T-helper 17 cell (primary cell): ENCODE measurements at places on chromosomes 4 and X.

DNA sequence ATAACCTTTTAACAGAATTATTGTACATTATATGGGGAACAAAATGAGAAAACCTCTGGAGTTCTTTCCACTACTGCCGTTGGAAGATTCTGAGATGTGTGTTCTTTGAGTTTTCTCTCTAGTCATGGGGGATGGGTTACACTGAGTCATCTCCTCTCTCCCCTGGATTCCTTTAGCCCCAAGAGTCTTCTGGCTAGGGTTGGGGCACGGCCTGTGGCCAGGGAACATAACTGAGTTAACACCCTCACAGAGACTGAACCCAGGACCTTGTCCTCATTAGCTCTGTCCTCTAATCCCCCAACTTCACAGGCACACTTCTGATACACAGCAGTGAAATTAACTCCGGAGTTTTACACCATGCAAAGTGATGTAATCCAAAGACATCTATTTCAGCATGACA, 142.3 kb upstream of the F9 start:
- no peak for DNase-seq

DNA sequence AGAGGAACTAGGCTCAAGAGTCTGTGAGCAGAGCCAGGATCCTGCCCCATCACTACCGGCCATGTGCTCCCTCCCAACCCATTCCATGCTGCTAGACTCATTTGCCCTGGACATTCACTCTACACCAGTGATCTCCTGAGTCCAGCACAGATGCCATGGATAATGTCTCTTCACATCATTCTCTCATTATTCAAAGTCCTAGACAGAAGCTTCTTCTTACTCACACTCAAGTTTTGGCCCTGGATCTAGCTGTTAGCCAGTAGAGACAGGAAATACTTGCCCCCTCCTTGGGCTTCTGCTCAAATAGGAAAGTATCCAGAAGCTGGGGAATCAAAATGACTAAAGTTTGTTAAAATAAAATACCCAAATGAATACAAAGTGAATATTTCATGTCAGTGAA, 266.8 kb upstream of the LDB2 start:
- no peak for DNase-seq

DNA sequence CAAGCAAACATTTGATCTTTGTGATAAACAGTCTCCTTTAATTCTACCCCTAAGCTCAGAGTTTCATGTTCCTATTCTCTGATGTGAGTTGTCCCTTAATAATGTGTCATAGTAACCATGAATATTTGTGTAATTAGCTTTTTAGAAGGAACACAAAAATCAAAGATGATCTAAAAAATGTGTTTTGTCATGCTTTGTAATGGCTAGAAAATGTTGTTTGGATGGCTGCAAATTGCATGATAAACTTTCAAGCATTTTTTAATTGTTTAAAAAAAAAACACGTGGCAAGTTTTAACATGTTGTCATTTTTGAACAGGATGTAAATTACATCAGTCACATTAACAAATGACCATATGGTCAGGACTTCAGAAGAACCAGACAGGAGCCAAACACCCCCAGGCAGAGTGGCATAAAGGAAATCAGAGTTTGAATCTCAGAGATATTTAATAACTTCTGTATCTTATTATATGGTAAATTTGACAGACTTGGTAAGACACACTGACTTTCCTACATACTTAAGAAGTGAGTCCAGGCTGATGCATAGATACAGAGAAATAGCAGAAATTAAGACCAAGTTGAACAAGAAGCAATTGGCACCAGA, 223.9 kb upstream of the VEGFC start:
- no peak for DNase-seq

DNA sequence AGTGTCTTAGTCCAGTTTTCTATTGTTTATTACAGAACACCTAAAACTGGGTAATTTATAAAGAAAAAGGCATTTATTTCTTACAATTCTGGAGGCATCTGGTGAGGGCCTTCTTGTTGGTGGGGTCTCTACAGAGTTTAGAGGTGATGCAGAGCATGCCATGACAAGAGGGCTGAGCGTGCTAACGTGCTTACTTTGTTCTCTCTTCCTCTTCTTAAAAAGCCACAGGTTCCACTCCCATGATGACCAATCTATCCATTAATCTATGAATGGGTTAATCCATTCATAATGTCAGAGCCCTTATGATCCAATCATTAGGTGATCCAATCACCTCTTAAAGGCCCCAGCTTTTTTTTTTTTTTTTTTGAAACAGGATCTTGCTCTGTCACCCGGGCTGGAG, 291.5 kb upstream of the GALNTL6 start:
- DNase-seq = no peak

DNA sequence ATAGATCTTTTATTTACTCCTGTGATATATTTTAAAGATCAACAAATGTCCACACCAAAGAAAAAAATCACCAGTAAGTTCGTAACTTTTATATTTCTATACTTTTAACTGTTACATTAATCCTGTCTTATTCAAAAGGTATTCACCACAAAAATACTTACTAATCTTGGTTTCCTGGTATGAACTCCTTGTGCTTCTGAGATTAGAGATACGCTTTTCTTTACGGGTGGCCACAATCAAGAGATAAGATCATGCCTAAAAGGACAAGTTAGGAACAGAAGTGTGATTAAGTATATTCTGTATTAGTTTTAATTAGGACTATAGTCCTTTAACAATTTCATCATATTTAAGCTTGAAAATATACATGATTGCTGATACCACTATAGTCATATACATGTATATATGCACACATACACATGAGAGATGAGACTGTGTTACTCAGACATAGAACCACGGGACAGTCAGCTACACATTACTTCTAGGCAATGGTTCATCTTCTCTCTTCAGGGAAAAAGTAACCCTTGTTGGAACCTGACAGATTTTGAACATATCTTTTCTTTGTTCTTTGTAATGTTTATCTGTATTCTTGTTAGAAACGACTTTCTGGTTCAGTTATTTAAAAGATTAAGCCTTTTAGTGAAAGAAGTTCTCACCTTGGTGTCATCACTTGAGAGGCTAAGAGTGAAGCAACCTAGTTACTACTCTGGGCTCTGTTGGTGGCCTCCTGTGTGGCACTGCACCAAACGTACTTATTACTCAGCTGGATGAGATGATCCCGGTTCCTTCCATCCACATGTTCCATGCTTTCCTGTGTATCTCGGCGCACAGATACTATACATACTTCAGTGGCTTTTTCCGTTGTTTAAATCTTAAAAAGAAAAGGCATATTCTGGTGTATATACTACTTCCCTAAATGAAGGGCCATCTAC, 146.1 kb downstream of the CBR4 start:
- DNase-seq = no peak

DNA sequence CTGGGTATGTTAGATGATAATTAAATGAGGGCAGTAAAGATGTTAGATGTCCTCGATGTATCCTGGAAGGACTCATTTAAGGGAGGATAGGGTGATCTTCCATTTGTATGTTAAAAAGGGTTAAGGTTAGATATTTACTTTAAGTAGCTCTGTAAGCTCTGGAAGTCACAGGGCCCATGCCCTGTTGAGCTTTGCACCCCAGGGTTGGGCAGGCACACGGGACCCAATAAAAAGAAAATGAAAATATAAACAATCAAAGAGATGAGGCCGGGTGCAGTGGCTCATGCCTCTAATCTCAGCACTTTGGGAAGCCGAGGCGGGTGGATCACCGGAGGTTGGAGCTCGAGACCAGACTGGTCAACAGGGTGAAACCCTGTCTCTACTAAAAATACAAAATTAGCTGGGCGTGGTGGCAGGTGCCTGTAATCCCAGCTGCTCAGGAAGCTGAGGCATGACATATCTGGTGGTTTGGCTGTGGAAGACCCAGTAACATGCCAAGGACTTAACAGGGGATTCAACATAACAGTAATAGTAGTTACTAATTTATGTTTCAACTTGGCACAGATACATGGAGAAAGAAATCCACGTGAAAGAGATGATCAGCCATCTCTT, 16.9 kb upstream of the PHEX start:
- DNase-seq = no peak

DNA sequence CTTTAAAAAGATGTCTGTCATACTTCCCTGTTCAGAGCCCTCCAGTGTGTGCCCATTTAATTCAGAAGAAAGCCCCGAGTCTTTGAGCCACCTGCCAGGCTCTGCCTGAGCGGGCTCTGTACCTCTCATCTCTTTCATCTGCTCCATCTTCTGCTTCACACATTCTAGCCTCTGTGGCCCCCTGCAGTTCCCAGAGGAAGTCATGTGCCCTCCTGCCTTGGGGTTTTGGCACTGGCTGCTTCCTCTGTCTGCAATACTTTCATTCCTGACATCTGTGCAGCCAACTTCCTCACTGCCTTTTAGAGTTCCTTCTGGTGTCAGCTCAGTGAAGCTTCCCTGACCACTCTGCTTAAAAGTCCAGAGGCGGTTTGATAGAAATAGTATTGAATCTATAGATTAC, 6.2 kb upstream of the STK32B start:
- no peak for DNase-seq

GRCh38 chr4:12118651-12119213, 690.0 kb upstream of the HS3ST1 start:
- DNase-seq = no peak

DNA sequence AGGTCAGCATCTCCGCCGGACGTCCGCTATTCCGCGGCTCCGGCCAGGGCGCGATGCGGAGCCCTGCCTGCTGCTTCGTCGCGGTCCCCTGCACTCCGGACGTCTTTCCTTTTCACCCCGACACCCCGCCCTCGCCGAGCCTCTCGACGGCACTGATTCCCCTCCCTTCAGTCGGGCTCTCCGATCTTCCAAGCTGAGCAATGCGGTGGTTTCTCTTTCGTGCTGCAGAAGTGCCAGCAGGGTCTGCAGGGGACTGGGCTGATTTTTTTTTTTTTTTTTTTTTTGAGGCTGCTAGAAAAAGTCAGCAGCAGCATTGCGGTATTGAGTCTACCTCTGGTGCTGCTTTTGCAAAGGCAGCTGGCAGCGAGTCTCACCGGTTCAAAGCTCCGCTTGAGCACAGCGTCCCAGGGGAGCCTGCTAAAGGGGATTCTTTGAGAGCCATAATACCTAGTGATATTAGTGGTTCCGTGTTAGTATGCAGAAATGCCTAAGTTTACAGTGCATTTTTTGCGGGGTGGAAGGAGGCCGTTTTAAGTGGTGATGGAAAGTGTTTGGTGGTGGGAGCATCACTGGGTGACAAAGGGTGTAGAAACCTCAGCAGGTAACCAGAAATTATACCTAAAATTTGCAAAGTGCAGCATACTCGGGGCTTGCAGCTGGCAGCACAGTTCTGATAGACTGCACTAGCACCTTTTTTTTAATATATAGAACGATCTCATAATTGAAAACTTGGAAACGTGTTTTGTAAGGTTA, 969 bp downstream of the STIM2 start:
- peak; percentile 67 for DNase-seq

DNA sequence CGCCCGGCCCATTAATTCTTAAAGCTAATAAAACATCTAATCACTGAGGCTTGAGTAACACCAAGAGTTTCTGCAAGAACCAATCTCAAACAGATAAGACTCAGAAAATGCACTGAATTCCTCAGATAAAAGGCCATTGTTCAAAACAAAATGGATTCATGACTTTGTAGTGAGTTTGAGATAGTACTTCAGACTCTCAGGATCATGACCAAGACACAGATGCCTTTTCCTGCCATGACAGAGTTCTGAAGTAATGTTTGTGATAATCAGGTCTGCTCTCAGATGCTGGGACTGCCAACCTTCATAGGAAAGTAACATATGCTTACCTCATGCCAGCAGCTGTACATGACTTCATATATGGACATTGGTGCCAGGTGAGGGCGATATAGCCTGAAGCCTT, 54.6 kb downstream of the NIPAL1 start:
- DNase-seq = no peak

- DNase-seq = no peak
These were observed 13.6 kb upstream of the SPARCL1 start for GRCh38 chr4:87542734-87543312.

- DNase-seq = no peak
These were observed 8.3 kb upstream of the TLR8 start for GRCh38 chrX:12898073-12898472.

GRCh38 chr4:171342646-171343045, 470.6 kb upstream of the GALNTL6 start:
- no peak for DNase-seq

DNA sequence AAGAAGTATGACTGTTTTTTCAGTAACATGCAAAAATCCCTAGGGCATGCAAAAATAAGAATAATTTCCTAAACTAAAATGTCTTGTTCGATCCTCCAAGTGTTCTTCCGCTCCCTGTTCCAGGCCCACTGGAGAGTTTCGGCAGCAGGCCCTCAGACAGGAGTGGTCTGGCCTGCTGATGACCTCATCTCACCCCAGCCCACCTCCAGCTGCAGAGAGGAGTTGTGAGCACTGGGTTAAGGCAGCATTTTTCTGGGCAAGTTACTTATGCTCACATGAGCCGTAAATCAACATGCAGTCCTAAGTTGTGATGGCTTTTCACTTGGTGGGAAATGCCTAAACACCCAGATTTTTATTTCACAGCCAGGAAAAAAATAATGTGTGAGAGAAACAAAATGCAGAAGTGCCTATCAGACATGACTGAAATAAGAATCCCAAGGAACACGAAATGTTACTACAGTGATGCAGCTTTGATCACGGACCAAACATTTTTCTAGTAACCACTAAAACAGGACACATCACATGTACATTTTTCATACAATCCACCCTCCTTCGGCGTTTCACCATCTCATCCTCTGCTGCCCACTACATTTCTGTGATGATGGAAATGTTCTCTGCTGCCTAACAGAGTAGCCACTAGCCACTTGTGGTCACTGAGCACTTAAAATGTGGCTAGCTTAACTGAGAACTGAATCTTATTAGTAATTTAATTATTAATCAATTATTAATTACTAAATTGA, 153.3 kb upstream of the TBL1X start:
- DNase-seq = no peak

DNA sequence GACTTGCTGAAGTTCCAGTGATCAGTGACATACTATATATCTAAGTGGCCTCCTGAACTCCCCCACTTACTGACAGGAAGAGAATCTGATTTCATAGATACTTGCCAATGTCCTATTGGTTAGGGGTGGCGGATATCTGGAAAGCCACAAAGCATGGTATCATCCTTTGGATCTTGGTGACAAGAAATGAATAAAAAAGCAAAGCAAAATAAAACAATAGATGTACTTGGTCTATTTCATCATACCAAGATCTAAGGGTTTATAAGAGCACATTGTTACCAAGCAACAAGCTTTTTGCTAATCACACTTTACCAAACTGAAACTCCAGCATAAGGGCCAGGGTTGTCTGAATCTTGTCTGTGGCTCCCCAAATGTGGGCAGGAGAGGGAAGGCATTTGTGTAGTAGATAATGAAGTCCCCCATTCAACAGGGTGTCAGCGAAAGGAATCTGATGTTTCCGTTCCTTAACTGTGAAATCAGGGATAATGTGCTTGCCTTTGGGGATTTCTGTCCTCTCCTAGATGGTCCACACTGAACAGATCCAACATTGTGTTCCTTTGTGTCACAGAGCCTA, 125.0 kb upstream of the SMIM10 start:
- DNase-seq = no peak
